ENCODE measurements at places on chromosomes 5 and 9. TPM values are rescaled to one million over a fixed set of nuclear protein-coding genes. Genes with fewer than 3 reads are reported as not detected.

Gene PRR16
- 13.3 TPM for total RNA-seq

Gene NPM1
- total RNA-seq = 391 TPM

Gene DMXL1
- 32.1 TPM for total RNA-seq

Gene POU5F2
- 0.40 TPM for total RNA-seq

Gene ZCCHC10
- 17.1 TPM for total RNA-seq

Gene FSTL4
- total RNA-seq = not detected

DNA sequence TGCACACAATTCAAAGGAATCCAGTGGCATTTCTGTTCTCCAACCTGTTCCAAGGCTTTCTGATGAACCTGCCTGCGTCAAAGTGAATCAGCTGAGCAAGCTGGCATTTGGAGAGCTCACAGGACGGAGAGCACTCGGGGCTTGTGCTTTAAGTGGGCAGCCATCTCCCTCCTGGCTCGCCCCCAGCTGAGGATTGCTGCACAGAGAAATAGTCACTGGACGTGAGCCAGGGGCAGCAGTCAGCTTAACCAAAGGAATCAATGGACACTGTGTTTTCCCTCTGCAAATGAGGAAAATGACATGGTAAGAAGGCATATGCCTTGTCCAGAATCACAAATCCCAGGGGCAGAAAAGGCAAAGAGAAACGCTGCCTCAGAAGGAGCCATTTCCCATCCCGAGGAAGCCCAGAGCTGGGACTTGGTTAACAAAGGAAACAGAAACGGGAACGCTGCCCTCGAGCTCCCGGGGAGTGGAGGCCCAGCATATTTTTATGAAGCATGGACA, 299.4 kb downstream of the ZSWIM6 start:
- DNase-seq = peak; percentile 84

DNA sequence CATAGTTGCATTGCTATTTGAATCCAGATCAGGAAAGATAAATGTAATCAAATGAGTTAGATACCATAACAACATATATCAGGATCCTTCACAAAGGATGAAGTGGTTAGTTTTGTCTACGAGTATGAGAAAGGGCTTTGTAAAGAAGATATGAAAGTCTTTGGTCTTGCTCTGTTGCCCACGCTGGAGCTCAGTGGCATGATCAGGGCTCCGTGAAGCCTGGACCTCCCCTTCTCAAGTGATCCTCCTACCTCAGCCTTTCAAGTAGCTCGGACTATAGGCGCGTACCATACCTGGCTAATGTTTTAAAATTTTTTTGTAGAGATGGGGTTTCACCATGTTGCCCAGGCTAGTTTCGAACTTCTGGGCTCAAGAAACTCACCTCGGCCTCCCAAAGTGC, 1.8 kb downstream of the SMC5 start:
- no peak for DNase-seq

DNA sequence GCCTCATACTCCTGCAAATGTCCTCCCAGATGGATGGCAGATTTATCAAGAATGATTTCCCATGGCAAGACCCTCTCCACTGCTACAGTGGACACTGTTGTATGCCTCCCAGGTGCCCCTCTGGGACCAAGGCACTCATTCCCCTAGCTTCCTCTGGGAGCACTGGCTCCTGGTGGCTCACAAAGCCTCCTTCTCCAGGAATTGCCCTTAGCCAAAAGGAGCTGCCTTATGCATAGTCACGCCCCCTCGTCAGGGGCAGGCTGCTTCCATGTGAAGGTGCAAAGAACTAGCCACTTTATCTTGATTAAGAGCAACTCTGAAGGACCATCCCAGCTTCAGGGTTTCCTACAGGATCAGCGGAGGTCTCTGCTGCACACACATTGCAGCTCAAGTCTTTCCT, 358.1 kb downstream of the CDK5RAP2 start:
- DNase-seq = no peak

DNA sequence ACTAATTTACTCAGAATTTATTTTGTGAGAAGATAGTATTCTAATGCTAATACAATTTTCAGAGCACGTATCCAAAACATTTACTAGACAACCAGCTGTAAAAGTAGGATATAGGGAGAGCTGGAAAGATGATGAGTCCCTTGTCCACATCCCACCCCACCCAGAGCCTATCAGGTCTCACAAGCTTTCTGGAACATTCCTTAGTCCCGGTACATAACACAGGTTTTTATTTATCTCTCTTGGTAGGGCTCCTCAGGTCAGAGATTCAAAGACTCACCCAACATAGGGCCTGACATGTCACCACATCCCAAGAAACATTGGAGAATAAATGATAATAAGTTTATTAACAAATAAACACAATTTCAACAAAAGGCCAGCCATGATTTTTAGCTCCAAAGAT, 13.8 kb upstream of the RAD23B start:
- no peak for DNase-seq

DNA sequence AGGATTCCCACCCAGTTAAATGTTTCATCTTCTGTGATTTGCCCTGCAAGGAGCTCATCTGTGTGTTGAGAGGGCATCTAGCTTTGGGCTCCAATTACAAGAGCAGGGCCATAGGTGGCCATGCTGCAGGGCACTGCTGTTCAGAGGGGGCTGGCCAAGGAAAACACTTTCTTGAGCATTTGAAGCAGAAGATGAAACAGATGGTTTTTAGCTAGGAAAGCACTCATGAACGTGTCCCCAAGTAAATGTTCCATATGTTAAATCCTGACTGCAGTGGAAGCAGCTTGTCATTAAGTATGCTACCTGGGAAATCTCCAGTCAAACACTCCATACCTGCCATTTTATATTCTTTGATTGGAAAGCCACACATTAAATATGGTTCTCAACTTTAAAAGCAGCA, 176.6 kb downstream of the FBXL7 start:
- DNase-seq = no peak

GRCh38 chr5:33336891-33337636, 103.7 kb upstream of the TARS1 start:
- no peak for DNase-seq

DNA sequence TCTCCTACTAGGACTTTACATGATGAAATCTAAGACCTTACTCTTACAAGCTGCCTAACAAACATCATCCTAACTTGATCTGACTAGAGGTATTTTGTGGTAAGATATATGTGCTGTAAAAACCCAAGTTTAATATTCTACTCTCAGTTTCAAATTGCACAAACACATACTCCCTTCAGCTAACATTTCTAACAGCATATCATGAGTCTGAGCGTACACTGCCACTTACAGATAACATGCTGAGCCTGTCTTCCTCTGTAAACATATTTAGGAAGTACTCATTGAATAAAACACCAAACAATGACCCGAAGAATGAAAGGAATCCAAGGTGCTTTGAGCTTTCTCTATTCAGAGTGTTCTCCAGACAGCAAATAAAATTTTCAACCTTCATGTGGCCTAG, 7.9 kb upstream of the ESM1 start:
- DNase-seq = no peak

DNA sequence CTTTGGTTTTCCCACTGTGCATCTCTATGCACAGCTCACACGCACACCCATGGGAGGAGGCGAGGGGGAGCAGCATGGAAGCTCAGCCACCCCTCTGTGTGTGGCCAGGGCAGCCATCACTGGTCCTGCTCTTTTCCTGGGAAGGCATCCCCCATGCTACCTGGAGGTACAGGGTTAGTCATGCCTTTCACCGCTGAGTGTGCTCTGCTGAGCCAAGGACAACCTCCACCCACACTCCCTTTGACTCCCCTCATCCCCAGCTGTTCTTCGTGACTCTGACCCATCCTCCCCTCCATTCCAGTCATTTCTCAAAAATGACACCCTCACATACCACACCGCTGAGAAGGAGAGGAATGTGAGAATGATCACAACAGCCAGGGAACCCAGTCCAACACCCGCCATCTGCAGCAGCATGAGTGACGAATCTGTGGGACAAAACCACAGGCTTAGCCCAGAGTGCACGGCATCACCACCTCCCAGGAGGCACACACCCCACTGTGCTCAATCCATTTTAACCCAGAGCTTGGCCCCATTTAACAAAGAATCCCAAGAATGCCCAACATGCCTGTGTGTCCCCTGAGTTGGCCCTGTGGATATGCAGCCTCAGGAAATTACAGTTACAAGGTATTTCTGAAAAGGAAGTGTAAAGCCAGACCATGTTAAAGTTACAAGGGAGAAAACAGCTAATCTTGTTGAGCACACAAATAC, 133.4 kb downstream of the SUSD1 start:
- DNase-seq = no peak
